ENCODE measurements at places on chromosomes 1 and 21. TPM values are rescaled to one million over a fixed set of nuclear protein-coding genes. Genes with fewer than 3 reads are reported as not detected.

DNA sequence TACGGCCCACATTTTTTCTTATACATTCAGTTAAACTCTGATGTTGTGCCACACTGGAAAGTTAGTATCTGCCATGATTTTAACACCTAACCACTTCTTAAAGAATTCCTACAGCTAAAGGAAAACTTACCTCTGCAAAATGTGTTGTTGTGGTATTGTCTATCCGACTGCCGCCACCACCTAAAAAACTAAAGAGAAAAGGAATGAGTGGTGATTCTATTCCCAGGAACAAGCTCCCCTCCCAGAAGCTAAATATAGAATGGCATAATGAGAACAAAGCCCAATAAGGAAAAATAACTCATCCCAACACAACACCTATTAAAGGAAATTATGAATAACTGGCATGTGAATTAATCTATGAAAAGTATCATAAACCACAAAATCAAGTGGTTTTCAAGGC is 39.5 kb downstream of the RNF115 start:
- no peak for DNase-seq

DNA sequence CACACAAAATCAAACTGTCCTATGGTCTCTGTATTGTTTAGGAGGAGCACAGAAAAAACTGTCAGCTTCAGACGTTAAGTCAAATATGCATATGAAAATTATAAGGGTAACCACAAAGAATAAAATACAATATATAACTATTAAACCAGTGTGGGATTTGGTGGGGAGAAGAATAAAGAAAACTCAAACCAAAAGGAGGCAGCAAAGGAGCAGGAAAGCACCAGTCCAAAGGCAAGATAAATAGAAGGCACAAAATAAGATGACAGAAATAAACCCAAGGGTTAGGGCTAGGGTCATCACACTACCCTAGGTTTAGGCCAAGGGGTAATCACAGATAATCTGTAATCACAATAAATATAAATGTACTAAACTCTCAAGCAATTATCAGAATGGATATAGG is 32.8 kb downstream of the DLGAP3 start:
- no peak for DNase-seq

Gene UTS2
- 3.0 TPM for total RNA-seq

DNA sequence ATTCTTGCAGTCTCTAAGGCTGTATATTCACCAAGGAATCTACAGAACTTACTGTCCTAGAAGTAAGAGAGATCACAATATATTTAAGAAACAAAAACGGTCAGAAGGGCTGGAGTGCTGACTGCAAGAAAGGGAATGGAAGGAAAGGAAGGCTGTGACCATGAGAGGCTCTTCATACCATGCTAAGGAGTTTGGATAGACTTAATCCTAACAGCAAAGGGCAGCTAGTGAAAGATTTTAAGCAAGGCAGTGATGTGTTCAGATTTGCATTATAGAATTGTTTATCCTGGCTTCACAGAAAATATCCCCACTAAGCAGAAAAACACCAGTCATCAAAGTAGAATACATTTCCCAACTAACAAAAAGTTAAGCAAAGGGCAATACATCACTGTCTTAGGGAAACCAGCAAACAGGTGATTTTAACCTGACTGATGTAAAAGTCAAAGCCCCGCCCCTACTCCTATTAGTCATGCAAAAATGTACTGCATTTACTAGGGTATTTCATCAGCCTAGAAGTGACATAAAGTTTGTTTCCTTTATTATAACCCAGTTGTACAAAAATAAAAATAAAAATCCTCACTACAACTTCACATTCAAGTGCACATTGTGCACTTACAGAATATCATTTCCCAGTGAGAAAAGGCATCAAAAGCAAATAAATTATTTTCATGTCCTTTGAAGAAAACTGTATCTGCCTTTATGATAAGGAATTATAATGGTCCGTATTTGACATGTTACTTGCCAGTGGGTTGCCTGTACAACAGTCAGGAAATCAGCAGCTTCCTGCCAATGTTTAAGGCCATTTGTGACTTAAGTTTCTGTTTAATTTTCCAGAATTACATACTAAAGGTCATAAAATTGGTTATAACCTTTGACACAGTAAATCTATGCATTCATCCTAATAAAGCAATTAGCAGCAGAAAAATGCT is 17.2 kb downstream of the JAK1 start:
- DNase-seq = peak; percentile 38

- DNase-seq = no peak
Measured at GRCh38 chr21:41370840-41371684, 9.2 kb downstream of the MX2 start.

Gene KIF17
- total RNA-seq = 2.4 TPM

- DNase-seq = peak; percentile 22
Measured at GRCh38 chr1:247118946-247119446, 14.8 kb upstream of the ZNF669 start.
